NCI-H524 (cell line): ENCODE measurements at places on chromosomes 7 and 10.

DNA sequence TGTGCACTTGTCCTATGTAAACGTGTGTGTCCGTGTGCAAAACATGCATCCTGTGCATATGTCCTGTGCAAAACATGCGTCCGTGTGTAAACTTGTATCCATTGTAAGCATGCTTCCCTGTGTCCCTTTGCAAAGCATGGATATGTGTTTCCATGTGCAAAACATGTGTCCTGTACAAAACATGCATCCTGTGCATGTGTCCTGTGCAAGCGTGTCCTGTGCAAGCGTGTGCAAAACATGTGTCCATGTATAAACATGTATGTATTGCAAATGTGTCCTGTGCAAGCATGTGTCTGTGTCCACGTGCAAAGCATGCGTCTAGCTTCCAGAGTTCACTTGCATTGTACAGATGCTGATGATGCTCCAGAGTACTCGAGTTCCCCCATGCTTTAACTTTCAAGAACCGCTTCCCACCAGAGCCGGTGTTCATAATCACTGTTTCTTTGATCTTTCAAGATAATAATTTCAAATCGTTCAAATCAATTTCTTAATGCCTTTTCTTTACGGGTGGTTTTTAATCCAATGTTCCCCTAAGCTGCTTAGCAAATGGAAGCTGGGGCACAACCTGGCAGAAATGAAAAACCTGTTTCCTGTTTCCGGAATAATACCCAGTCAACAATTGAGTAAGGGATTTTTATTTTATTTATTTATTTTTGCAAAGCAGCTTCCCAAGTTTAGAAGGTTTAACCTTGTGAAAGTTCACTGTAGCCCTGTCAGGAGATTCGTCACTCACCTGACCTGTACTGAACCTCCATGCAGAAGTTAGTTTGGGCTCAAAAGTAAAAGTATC lies 641 bp upstream of the ASB13 start:
- DNase-seq, result peak; percentile 2

DNA sequence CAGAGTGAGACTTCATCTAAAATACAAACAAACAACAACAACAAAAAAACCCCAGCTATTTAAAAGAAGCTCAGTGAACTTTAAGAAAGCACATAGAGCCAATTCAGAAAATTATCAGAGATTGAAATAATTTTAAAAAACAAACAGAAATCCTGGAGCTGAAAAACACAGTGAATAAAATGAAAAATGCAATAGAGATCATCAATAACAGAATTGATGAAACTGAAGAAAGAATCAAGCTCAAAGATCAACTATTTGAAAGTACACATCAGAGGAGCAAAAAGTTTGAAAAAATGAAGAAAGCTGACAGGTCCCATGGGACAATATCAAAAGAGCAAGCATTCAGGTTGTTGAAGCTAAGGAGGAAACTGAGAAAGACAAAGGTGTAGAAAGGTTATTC lies 12.2 kb upstream of the ZNF746 start:
- DNase-seq, result no peak

- no peak for DNase-seq
Measured at GRCh38 chr10:31820778-31821369, 107.8 kb downstream of the ARHGAP12 start.

GRCh38 chr7:45663167-45663921 lies 89.2 kb downstream of the ADCY1 start:
- DNase-seq, result no peak

DNA sequence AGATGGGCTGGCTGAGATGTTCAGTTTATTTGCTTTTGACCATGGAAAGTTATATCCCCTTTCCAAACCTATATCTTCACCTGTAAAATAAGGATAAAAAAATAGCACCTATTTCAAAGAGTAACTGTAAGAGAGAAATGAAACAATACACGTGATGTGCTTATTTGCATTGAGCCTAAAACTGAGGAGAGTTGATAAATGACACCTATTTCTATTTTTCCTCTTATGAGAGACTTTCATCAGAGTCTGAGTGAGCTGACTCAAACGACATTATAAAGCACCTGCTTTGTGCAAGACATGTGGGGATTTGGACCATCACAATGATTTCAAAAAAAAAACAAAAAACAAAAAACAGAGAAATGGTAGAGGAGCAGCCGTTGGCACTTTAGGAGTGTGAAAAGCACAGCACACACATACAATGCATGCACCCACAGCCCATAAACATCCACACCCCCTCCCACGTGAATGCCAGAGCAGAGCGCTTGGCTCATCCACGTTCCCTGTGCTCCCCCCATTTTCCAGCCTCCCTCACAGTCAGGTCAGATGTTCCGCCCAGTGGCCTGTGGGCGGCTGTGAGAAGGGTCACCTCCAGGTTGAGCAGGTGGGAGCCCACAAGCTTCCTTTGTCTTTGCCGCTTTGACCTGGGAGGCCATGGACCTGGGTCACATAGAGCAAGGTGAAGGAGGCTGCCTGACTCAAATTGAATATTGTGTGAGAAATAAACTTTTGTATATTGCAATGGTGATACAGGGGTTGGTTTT lies 253.2 kb upstream of the ZNF32 start:
- DNase-seq, result no peak

DNA sequence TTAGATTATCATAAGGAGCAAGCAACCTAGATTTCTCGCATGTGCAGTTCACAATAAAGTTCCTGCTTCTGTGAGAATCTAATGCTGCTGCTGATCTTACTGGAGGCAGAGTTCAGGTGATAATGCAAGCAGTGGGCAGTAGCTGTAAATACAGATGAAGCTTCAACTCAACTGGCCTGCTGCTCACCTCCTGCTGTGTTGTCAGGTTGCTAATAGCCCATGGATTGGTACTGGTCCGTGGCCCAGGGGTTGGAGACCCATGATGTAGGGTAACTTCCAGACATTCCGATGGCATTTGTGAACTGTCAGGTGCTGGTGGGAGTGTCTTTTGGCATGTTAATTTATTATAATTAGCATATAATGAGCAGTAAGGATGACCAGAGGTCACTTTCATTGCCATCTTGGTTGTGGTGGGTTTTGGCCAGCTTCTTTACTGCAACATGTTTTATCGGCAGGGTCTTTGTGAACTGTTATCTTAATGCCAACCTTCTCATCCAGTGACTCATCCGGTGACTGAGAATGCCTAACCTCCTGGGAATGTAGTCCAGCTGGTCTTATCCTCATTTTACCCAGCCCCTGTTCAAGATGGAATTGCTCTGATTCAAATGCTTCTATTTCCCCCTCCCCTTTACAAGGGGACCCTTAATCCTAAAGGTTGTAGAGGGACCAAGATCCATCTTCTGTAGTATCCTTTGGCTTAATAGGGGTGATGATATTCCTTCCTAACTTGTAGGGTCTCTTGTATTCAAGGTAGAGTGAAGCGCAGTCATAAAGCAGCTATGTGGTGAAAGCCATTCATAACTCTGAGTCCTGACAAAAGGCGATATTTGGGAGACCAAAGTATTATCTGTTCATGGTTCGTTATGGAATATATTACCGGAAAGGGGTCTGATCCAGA lies 165.8 kb downstream of the CCSER2 start:
- DNase-seq, result no peak

DNA sequence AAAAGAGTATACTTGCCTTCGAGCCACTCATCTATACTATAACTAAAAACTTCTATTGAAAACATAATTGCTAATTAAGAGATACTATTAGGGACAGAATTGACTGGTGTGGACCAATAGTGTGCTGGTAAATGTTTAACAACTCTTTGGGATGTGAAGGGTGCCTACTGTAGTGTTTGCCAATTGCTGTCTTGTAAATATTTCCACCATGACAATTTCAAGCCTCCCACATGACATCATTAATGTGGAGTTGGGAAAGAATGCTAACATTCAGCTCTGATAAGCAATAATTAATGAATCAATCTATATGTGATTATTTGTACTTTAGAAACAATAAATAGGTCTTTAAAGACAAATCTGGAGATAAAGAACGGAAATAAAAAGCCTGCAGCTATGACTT lies 136.8 kb downstream of the DGKB start:
- no peak for DNase-seq

DNA sequence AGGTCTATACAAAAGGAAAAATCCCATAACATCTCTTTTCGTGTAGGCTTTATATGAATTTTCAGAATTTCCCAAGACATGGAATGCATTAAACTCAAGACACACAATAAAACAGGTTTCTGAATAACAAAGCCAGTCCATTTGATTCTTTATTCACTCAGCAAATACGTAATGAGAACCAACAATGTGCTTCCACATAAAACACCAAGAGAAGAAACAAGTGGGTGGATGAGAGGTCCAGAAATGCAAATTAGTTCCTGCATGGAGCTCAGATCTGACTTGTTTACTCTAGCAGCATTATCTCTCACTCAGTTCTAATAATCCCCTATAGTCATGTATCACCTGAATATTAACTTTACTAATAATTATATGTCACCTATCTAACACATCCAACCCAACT lies 249.5 kb downstream of the LRRTM3 start:
- no peak for DNase-seq

DNA sequence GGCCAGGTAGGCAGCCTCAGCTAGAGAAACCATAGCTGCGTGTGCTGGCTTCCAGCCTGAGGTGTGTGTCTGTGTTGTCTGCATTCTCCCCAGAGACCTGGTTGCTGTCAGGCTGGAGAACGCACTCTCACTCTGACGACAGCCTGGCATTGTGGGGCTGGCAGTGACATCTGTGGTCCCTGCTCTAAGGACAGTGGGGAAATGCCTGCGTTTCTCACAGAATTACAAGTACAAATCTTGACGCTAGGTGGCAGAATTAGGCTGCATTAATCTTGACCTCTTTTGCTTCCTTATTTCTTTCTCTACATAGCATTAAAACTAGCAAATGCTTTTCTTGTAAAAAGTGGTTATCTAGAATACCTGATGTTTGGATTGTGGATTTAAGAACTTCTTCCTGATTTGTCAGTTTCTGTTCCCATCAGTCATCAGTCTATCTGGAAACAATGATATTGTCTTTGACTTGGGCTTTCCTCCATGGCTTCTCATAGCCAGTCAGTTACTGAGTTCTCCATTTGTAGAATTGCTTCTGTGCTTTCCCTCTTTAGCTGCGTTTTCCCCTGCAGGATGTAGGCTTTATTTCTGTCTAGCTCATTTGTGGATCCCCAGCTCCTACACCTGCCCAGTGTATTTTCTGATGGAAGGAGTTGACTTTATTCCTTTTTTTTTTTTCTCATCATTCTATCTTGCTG lies 86.0 kb downstream of the FANK1 start:
- DNase-seq, result peak; percentile 59

DNA sequence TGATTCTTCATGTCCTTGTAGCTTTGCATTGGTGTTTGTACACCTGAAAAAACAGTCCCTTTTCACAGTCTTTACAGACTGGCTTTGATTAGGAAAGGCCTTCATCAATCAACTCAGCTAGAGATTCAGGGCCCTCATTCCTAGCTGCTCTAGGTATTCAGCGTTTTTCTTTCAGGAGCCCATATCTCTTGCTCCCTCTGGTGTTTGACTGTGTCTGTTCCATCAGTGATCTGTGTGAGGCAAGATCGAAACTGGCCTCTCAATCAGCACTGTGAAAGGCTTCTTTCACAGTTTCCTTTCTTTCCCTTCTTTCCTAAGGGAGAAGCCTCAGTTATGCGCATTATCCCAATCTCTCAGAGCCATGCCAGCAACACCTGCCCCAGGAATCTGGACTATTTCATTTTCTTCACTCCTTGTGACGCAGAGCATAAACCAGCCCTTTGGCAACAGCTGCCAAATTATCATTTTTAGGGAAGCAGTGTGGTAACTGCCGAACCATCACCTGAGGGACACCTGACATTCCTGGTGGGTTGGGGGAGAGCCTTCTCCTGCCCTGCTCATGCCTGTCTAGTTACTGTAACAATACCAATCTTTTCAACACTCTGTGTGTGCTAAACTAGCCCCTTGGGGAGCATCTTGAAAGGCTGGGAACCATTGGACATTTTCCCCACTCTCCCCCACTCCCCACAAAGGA lies 75.7 kb upstream of the CCDC71L start:
- no peak for DNase-seq

DNA sequence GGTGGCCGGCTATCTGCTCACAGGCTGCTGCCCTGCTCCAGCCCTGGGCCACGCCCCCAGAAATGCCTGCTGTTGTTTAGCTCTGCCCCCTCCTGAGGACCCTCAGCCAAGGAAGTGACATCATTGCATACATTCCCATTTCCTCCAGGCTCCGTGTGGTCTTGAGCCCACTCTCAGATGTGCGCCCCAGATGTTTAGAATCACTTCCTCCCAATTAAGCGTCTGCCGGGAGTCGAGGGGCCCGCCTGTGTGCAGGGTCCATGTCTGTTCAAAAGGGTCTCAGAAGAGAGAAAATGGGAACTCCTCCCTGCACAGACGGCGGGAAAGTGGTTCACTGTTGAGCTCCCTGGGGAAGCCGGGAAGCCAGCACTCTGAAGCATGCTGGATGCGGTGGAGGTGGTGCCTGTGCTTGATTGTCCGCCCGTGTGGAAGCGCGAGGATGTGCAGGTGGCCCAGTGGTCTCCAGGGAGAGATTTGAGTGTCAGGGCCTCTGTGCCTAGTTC lies 116.9 kb upstream of the PPIF start:
- DNase-seq, result peak; percentile 65

- no peak for DNase-seq
Measured at GRCh38 chr7:137689761-137690160, 157.0 kb downstream of the DGKI start.

- no peak for DNase-seq
Measured at GRCh38 chr7:90728568-90728967, 132.4 kb downstream of the CDK14 start.

DNA sequence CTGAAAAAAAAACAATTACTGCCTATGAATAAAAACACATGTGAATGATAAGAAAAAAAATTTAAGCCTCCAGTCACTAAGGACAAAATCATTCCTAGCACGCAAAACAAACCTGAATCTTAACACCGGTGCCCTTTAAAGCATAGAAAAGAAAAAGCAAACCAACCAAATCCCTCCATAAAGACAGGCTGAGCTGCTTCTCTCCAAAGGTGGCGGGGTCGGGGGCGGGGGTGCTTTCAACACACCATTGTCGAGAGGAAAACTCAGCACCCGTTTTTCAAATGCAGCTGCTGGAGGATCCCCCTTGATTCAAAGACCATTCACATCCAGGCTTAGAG lies 1.4 kb downstream of the ST8SIA6 start:
- no peak for DNase-seq

GRCh38 chr10:52322936-52323335 lies 8.9 kb downstream of the DKK1 start:
- no peak for DNase-seq

GRCh38 chr7:152161171-152161570 lies 135.7 kb downstream of the GALNT11 start:
- DNase-seq, result no peak

GRCh38 chr7:100632951-100633717 lies 8.2 kb downstream of the TFR2 start:
- peak; percentile 12 for DNase-seq

DNA sequence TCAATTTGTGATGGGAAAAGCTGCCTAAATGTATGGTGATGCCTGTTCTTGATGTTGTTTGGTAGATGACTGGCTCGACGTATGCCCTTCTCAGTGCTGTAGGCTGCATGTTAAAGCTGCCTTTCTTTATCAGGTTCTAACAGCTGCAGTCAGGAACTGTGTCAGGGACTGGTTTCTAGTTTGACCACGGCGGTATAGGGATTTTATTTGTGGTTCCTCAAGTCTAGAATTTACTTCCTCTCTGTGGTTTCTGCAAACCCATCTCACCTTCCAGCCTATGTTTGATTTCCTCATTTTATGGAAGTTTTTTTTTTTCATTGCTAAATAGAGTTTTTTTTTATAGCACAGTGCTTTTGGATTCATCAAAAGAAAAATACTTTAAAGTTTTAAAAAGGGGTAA lies 26.5 kb downstream of the LMTK2 start:
- no peak for DNase-seq
